Bronchial epithelial cell (primary cell): ENCODE measurements at places on chromosomes 11 and 22.

DNA sequence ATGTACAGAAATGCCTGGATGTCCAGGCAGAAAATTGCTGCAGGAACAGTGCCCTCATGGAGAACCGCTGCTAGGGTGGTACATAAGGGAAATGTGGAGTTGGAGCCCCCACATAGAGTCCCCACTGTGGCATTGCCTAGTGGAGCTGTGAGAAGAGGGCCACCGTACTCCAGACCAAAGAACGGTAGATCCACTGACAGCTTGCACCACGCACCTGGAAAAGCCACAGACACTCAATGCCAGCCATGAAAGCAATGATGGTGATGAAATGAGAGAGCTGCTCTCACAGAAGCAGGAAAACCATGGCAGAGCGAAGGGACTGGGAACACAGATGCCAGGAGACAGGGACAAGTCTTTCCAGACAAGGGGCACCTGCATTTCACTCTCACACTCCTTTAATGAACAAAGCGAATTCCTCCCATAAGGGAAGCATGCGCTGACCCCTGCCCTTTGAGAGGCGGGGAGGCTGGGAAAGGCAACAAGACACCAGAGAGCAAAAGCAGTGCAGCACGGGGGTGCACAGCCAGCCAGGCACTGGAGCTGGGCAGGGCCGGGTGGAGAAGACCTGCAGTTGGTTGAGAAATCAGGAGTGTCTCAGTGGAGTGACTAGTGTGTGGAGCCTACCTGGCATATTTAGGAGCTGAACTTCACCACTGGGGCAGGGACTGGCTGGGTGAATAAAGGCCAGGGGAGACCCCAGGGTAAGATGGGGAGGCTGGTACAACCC lies 1025.2 kb downstream of the TBC1D22A start:
- no peak for DNase-seq

DNA sequence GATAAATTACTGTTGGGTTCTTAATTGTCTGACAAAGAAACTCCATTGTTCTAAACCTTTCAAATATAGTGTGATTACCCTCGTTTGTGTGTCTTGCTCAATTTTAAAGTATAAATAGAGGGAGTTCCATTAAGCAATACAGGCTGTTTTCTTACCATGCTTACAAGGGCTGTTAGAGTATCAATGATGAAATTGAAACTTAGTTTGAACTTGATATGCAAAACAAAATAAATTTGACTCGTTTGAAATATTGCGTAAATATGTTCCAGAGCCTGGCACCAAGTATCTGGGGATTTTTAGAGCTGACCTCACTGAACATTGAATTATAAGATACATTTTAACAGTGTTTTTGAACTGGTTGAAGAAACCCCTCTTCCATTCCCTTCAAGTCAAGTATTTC lies 31.7 kb downstream of the TEAD1 start:
- DNase-seq: no peak

DNA sequence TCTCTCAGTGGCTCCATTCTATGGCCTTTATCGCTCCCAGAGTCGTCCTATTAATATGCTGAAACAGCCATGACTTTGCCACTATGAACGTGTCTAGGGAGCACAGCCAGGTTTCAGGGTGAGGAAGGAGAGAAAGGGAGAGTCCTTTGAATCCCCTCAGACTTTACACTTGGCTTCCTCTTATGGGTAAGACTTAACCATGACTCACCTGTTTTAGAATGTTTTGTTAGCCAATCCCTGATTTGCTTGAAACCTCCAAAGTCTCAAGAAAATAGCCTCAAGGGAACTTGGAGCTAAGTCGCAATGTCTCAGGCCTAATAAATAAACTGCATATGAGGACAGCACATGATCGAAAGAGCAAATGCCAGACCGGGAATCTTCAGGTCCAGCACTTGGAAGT lies 131.2 kb upstream of the RCN1 start:
- DNase-seq: peak; percentile 25

- no peak for DNase-seq
Measured at GRCh38 chr11:34549271-34549670, 35.7 kb upstream of the ELF5 start.

- DNase-seq: peak; percentile 36
Measured at GRCh38 chr11:42462558-42463310, 849.1 kb upstream of the API5 start.

GRCh38 chr11:107493117-107493516 lies 35.5 kb upstream of the CWF19L2 start:
- DNase-seq: peak; percentile 91

GRCh38 chr11:128802358-128802981 lies 64.6 kb downstream of the KCNJ1 start:
- peak; percentile 33 for DNase-seq

DNA sequence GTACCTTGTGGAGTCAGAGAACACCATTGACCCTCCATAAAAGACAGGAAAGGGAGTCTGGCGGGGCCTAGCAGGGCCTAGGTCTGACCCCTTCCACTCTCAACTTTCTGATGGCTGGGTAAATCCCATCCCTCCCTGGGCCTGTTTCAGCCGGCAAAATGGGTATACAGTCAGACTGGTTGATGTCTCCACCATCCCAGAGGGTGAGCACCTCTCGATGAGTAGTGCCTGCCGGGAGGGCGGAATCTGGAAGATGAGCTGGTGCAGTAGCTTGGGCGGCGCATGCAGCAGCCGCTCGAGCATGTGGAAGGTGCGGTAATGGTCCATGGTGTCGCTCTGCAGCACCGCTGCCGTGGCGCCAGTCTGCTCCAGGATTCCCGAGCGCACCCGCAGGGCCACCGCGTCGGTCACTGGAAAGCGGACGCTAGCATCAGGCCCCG lies 528 bp downstream of the FIBP start:
- peak; percentile 55 for DNase-seq

DNA sequence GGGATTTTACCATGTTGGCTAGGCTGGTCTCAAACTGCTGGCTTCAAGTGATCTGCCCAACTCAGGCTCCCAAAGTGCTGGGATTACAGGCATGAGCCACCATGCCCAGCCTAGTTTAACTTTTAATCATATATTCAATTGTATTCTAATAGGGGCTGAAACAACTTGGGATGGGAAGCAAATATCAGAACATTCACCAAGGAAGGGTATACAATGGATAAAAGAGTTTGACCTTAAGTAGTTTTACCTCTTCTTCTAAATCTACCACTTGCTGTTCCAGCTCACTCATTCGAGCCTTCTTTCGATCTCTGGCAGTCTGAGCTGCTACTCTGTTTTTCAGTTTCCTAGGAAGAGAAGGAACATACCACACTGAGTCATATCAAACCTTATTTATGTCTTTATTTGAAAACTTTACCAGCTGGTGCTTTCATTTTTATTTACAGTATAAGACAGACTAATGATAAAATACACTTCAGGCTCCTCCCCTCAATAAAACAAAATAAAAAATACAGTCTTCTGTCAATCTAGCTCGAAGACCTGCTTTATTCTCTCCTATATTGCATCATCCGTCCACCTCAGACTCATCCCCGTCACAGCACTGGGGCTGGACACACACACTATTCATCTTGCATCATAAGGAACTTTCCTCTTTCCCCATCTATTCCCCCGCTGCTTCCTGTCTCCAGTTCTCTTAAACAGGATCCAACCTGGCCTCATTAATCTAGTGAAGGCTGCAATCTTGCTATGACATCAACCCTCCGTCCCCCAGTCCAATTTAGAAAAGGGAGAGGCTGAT lies 1.4 kb downstream of the XBP1 start:
- DNase-seq: peak; percentile 91

DNA sequence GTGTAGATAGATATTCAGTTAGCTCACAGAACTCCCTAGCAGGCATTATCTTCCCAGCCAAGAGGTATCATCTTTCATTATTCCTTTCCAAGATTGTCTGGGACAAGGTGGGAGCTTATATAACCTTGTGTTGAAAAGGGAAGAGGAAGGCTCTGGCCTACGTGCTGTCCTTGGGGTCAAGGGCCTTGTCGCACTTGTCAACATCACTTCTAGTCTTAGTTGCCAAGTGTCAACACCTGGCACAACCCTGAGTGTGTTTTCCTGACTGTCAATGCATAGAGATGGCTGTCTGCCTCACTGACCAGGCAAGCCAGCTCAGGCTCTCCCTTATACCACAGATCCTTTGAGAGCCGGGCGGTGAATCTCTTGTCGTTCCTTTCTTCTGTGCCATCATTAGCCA lies 331.9 kb downstream of the CNTN5 start:
- DNase-seq: no peak

- DNase-seq: no peak
Measured at GRCh38 chr11:101510591-101510990, 73.2 kb downstream of the TRPC6 start.

GRCh38 chr22:23915290-23915689 lies 21.1 kb downstream of the MIF start:
- DNase-seq: no peak

DNA sequence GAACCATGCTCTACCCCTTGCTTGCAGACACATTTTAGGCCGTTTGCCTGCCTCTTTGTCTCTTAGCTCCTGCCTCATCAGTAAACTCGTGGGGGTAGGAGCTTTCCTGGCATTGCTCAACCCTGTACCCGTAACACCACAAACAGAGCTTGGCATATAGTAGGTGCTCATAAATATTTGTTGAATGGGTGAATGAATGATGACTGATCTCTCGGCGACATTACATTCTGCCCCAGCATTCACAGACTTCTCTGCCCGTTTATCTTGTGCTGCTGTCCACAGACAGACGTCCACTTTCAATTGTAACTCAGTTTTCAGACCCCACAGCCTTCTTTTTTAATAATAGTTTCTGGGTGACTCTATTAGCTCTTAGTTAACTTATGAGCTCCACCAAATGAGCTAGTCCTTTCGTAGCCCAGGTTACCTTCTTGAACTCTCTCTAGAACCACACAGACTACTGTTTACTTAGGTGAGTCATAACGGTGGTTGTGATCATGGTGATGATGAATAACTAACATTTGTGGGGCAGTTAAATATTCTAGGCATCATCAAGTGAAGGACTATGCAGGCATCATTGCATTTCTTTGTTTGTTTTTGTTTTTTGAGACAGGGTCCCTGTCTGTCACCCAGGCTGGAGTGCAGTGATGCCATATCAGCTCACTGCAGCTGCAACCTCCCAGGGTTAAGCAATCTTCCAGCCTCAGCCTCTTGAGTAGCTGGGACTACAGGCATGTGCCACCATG lies 188.4 kb downstream of the ADAMTS15 start:
- peak; percentile 99 for DNase-seq

- no peak for DNase-seq
Measured at GRCh38 chr11:2517386-2518064, 72.7 kb downstream of the KCNQ1 start.

DNA sequence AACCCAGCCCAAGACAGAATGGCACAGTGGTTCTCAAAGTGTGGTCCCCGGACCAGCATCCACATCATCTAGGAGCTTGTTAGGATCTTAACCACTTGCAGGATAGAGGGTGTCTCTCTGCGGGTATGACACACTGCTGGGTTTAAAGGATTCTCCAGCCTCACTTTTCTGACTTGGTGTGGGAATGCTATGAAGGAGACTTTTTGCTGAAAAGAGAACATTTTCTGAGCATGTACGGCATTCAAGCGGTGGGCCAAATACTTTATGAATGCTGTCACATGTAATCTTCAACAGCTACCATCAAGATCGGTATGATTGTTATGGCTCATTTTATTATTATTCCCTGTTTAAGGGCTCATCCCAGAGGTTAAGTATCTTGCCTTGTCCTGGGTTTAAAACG lies 1.8 kb upstream of the CD82 start:
- DNase-seq: no peak

GRCh38 chr22:19843857-19844376 lies 10.8 kb downstream of the GNB1L start:
- DNase-seq: no peak

GRCh38 chr22:17700778-17701177 lies 62.2 kb downstream of the BCL2L13 start:
- no peak for DNase-seq

DNA sequence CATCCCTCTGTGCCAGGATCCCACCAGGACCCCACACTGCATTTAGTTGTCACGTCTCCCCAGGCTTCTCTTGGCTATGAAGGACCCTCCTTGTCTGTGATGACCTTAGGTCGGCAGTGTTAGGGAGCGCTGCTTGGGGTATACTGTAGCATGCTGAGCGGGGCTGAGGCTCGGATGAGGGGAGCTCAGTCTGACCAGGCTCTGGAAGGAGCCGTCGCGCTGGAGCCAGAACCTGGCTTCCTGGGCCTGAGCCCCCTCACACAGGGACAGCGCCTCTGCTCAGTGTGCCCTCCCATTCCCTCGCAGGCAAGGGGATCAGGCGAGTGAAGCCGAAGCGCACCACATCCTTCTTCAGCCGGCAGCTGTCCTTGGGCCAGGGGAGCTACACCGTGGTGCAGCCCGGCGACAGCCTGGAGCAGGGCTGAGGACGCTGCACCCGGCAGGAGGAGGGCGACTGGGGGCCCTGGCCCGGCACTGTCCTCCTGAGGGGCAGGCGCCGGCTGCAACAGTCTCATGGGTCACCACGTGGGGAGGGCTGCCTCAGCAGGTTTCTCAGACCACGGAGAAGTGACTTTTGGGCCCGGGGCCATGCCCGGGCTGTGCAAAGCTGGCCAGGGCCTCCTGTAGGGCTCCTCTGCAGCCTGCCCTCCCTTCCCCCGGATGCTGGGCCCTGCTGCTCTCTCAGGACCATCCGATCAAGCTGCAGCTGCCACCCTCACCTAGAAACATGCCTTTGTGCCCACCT lies 11.5 kb upstream of the NEAT1 start:
- no peak for DNase-seq

GRCh38 chr11:2588809-2589537 lies 110.8 kb downstream of the KCNQ1OT1 start:
- DNase-seq: no peak

- no peak for DNase-seq
Measured at GRCh38 chr22:45602824-45603595, 68.6 kb upstream of the ATXN10 start.

DNA sequence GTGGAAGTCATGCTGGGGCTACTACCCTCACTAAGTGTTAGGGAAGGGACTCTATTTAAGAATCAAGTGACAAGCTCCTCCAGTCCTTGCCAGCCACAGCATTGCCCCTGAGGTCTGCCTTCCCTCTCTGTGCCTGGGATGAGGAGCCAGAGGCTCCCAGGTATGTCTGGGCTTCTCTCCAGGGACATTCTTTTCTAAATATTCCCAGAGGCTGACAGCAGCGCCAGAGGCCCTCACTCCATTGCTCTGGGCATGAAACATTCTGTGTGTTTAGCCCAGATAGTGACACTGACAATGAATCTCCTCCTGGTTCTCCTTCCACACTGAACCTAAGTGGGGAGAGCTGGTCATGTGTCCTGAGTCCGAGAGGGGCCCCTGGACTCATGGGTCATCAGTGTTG lies 2.2 kb downstream of the OR51E1 start:
- no peak for DNase-seq

DNA sequence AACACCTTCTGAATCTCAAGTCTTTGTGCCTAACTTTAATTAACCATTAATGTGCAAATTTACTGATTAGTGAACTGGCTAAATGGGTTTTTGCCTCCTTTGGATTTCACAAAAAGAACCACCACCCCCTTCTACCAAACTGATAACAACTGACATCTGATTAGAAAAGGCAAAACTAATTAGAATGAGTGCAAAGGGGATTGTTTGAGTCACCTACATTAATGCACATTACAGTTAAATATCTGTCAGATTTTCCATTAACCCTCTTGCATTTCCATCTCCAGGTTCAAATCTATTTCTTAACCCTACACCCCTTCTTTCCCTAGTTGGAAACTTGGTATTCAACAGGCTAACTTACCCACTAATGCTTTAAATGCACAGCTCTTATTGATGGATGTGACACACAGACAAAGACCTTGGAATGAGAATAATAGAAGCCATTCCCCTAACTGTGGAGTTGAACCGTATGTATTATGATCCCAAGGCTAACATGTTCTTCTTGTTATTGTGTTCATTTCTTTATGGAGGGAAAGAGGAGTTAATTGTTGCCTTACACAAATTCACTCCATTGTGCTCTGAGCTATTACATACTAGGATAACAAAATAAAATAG lies 161.5 kb upstream of the MTMR2 start:
- DNase-seq: no peak

GRCh38 chr11:72802822-72803221 lies 9.0 kb upstream of the STARD10 start:
- DNase-seq: no peak
